PC-9 (cell line): ENCODE measurements at places on chromosomes 13 and 19. TPM values are rescaled to one million over a fixed set of nuclear protein-coding genes. Genes with fewer than 3 reads are reported as not detected.

DNA sequence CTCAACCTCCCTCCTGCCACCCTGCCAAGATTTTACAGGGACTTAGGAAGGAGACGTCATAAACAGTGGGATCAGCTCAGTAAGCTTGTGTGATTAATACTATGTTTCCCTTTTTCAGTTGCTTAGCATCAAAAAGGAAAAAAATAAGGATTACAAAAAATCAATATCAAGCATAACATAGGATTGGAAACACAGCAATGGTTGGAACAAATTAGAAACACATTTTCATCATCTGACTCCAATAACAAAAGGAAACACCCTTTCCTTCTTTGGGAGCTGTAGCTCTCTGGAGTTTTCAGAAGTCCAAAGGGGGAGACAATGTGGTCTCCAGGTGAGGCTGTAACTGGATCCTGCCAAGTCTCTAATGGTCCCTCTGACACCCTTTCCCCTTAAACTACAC, 233.4 kb downstream of the B3GLCT start:
- no peaks in the 10 kb centered on the region for H3K36me3 ChIP-seq
- H3K27ac ChIP-seq: no peak overlapping the region
- H3K4me1 ChIP-seq: no peaks in the 10 kb centered on the region
- DNase-seq: no peak
- H3K4me3 ChIP-seq: no peak overlapping the region
- H3K27me3 ChIP-seq: peaks cover 46% of the 10 kb centered on the region; the same call in 1 of the 2 replicates

GRCh38 chr19:532561-533363, 1.2 kb downstream of the CDC34 start:
- H3K4me3 ChIP-seq: peak overlapping the region; percentile 97
- peak overlapping the region; percentile 37 for H3K27ac ChIP-seq
- peaks cover 10% of the 10 kb centered on the region; the same call in 1 of the 2 replicates for H3K36me3 ChIP-seq

Gene LATS2
- 12.3 and 15.2 TPM in 2 replicates for total RNA-seq

DNA sequence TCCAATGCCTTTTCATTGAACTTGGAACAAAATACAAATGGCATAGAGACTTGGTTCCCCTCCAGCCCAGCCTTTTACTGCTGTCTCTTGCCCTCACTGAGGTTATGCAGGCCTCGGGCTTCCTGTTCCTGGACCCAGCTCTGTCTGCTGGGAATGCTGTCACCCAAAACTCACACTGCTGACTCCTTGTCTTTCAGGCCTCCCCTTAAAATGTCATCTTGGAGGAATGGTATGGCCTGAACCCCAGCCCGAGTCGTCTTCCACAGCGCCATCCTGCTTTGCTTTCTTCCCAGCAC, 9.7 kb upstream of the ANKRD10 start:
- no peak for DNase-seq
- no peak overlapping the region for H3K4me3 ChIP-seq
- H3K36me3 ChIP-seq: no peaks in the 10 kb centered on the region
- peaks cover 27% of the 10 kb centered on the region; the same call in 1 of the 2 replicates for H3K27me3 ChIP-seq
- no peak overlapping the region for H3K27ac ChIP-seq

DNA sequence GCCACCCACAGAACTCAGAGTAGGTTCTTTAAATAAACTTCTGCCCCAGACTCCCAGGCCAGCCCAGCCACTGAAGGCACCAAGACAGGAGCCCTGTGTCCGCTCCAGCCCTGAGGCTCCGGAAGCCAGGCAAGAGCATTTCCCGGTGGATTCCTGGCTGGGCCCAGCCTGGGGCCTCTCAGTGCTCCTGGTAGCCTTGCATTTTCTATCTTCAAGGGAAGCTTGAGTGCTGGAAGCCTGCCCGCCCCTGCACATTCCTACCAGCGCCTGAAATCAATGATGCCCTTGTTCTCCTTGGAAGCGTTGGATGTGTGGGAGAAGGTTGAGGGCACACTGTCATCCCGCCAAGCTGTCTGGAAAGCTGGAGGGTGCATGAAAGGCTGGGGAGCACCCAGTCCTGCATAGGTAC, 70.3 kb downstream of the ALOX5AP start:
- H3K4me3 ChIP-seq: no peak overlapping the region
- no peak for DNase-seq
- H3K36me3 ChIP-seq: no peaks in the 10 kb centered on the region
- H3K27me3 ChIP-seq: no peaks in the 10 kb centered on the region
- no peaks in the 10 kb centered on the region for H3K4me1 ChIP-seq

- peak; percentile 25 for DNase-seq
- no peak overlapping the region for H3K4me3 ChIP-seq
- H3K27me3 ChIP-seq: no peaks in the 10 kb centered on the region
Observed at GRCh38 chr13:23505007-23505406, 65.2 kb upstream of the TNFRSF19 start.

Gene DKKL1
- total RNA-seq: 0.85 TPM in 1 of 2 replicates, not detected in the other

GRCh38 chr13:71524613-71525304, 342.2 kb downstream of the DACH1 start:
- no peaks in the 10 kb centered on the region for H3K27me3 ChIP-seq
- H3K27ac ChIP-seq: no peak overlapping the region
- no peak overlapping the region for H3K4me3 ChIP-seq
- no peak for DNase-seq

Gene CYP4F22
- total RNA-seq: not detected in 2 replicates

Gene MTUS2
- not detected in 2 replicates for total RNA-seq

- DNase-seq: no peak
- no peak overlapping the region for H3K27ac ChIP-seq
- no peak overlapping the region for H3K4me3 ChIP-seq
- peaks cover 9% of the 10 kb centered on the region; the same call in 1 of the 2 replicates for H3K4me1 ChIP-seq
- no peaks in the 10 kb centered on the region for H3K27me3 ChIP-seq
Observed at GRCh38 chr13:31208559-31209122, 8.9 kb downstream of the B3GLCT start.

Gene AMER2
- not detected in 2 replicates for total RNA-seq

- H3K4me3 ChIP-seq: no peak overlapping the region
- H3K27ac ChIP-seq: no peak overlapping the region
- peaks cover 31% of the 10 kb centered on the region for H3K4me1 ChIP-seq
- no peaks in the 10 kb centered on the region for H3K27me3 ChIP-seq
Observed at GRCh38 chr19:10601999-10602329, 14.9 kb upstream of the AP1M2 start.

- H3K36me3 ChIP-seq: no peaks in the 10 kb centered on the region
- no peak for DNase-seq
- peaks cover 42% of the 10 kb centered on the region for H3K4me1 ChIP-seq
Observed at GRCh38 chr13:30111810-30112209, 195.5 kb downstream of the KATNAL1 start.

- no peak for DNase-seq
- H3K4me1 ChIP-seq: no peaks in the 10 kb centered on the region
- H3K27me3 ChIP-seq: no peaks in the 10 kb centered on the region
- H3K36me3 ChIP-seq: no peaks in the 10 kb centered on the region
- H3K4me3 ChIP-seq: no peak overlapping the region
Observed at GRCh38 chr13:85700906-85701305, 98.3 kb downstream of the SLITRK6 start.

GRCh38 chr13:98097749-98098148, 45.1 kb upstream of the FARP1 start:
- H3K36me3 ChIP-seq: no peaks in the 10 kb centered on the region
- no peaks in the 10 kb centered on the region for H3K27me3 ChIP-seq
- H3K4me1 ChIP-seq: no peaks in the 10 kb centered on the region
- no peak for DNase-seq

GRCh38 chr13:77339408-77339807, 12.5 kb upstream of the MYCBP2 start:
- H3K4me3 ChIP-seq: no peak overlapping the region
- no peaks in the 10 kb centered on the region for H3K36me3 ChIP-seq
- H3K27me3 ChIP-seq: no peaks in the 10 kb centered on the region
- DNase-seq: no peak
- no peak overlapping the region for H3K27ac ChIP-seq
- H3K4me1 ChIP-seq: peaks cover 11% of the 10 kb centered on the region

- no peak for DNase-seq
- H3K4me1 ChIP-seq: 0 out of 2 replicates have a peak, but pooled peaks cover 4% of the 10 kb centered on the region
- no peak overlapping the region for H3K4me3 ChIP-seq
- no peak overlapping the region for H3K27ac ChIP-seq
- no peaks in the 10 kb centered on the region for H3K36me3 ChIP-seq
- H3K27me3 ChIP-seq: no peaks in the 10 kb centered on the region
Observed at GRCh38 chr19:3363841-3364500, 2.4 kb upstream of the NFIC start.

DNA sequence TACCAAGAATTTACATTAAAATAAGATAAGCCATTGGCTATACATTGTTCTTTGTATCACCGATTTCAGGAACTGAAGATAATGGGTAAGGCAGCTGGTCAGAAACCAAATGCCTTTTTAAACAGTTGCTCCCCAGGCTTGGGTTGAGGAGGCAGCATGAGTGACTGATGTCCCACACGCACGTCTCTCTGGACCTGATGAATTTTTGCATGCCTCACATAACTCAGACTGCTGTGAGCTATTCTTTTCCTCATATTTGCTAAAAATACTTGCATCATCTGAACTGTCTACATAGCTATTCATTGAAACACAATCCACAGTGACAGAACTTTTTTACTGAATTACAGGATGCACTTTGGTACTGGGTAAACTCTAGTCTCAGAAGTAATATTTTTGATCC, 123.6 kb upstream of the MAB21L1 start:
- H3K27me3 ChIP-seq: no peaks in the 10 kb centered on the region
- no peak for DNase-seq
- H3K4me3 ChIP-seq: no peak overlapping the region
- no peaks in the 10 kb centered on the region for H3K36me3 ChIP-seq

DNA sequence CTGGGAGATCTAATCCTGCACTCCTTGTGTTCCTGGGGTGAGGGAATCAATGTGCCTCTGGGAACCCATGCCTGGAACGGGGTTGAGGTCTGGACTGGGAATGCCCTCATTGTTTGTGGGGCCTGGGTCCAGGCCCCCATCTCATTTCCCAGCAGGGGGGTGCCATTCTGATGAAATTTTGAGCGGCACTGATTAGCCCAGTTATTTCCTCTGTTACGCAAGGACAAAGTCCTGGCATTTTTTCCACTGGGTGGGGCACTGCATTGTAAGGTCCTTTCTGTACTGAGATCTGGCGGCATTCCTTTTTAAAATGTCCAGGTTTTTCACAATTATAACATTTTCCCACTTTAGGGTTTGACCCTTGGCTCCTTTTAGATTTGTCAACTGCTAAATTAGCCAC, 14.8 kb downstream of the FPR3 start:
- H3K36me3 ChIP-seq: no peaks in the 10 kb centered on the region
- DNase-seq: no peak
- H3K4me1 ChIP-seq: no peaks in the 10 kb centered on the region

Gene KCNJ14
- 5.4 and 8.3 TPM in 2 replicates for total RNA-seq

GRCh38 chr13:20969182-20969581, 66.6 kb upstream of the XPO4 start:
- DNase-seq: no peak
- H3K4me1 ChIP-seq: no peaks in the 10 kb centered on the region
- H3K4me3 ChIP-seq: no peak overlapping the region
- H3K36me3 ChIP-seq: no peaks in the 10 kb centered on the region
- H3K27me3 ChIP-seq: no peaks in the 10 kb centered on the region

DNA sequence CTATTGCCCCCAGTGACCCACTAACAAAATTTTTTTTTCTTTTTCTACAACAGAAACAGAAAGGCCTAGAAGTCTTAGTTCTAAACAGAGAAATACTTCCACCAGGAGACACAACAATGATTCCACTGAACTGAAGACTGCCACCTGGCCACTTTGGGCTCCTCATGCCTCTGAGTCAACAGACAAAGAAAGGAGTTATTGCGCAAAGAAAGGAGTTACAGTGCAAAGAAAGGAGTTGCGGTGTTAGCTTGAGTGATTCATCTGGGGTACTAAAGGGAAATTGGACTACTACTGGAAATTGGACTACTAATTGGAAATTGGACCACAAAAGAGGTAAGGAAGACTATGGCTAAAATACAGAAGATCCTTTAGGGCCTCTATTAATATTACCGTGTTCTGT, 116.6 kb downstream of the PCDH17 start:
- no peaks in the 10 kb centered on the region for H3K27me3 ChIP-seq
- H3K4me3 ChIP-seq: no peak overlapping the region
- no peaks in the 10 kb centered on the region for H3K36me3 ChIP-seq
- no peak for DNase-seq
- no peak overlapping the region for H3K27ac ChIP-seq

Gene CAMSAP3
- total RNA-seq: 25.9 and 27.8 TPM in 2 replicates

GRCh38 chr19:51784922-51785690, 9.9 kb upstream of the FPR3 start:
- no peak overlapping the region for H3K4me3 ChIP-seq

- no peak overlapping the region for H3K27ac ChIP-seq
- no peak overlapping the region for H3K4me3 ChIP-seq
- peak; percentile 59 for DNase-seq
- no peaks in the 10 kb centered on the region for H3K36me3 ChIP-seq
Observed at GRCh38 chr19:32543115-32543900, 37.7 kb upstream of the PDCD5 start.

GRCh38 chr13:95301968-95302393, 730 bp upstream of the ABCC4 start:
- no peaks in the 10 kb centered on the region for H3K36me3 ChIP-seq
- no peaks in the 10 kb centered on the region for H3K27me3 ChIP-seq
- H3K4me3 ChIP-seq: peak overlapping the region; percentile 58; the same call in 1 of the 2 replicates
- H3K27ac ChIP-seq: no peak overlapping the region
